RPMI7951 (cell line): ENCODE measurements at places on chromosomes 4 and X. TPM values are rescaled to one million over a fixed set of nuclear protein-coding genes. Genes with fewer than 3 reads are reported as not detected.
A peak's percentile ranks its signal among the peaks of the same experiment; 100 is the strongest.

GRCh38 chr4:173835903-173836302 lies 305.9 kb upstream of the HAND2 start:
- peak; percentile 63 for DNase-seq

GRCh38 chr4:165737309-165737972 lies 135.6 kb upstream of the TLL1 start:
- no peak for DNase-seq

DNA sequence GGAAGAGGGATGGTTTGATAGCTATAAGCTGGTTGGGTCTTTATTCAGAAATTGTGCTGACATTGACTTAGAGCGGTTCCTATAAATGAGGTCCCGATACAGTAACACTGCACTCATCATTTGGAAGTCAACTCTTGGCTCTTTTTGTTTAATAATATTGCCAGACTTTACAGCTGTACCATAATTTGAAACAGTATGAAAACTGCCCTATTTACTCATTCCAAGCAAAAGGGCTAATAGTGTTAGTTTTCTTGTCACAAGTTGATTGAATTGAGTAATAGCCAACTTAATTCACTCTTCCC lies 128.4 kb upstream of the LIMCH1 start:
- no peak for DNase-seq

- no peak for DNase-seq
These were observed 3.1 kb downstream of the PPA2 start for GRCh38 chr4:105470766-105471165.

The OTUD6A gene
- total RNA-seq: not detected in 2 replicates
